ENCODE measurements at places on chromosomes 7 and 10.

DNA sequence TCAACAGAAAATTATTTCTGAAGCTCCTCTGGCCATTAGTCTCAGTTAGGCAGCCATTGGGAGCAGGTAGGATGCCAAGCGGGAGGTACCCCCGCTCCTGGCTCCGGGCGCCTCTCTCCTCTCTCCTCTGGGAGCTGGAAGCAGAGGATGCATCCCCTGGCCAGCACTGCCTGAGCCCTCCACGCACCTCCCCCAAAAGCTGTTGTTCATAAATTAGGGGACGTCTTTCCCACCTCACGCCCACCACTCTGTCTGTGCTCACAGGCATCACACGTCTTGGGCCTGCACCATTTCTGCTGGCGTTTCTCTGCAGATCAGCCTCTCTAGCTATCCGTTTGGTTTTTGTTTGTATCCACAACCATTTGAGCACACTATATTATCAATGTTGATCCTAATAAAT lies 609.0 kb upstream of the FOXK1 start:
- DNase-seq: no peak

- no peak for DNase-seq
Observed at GRCh38 chr7:101319401-101319800, 2.2 kb downstream of the IFT22 start.

- no peak for DNase-seq
Observed at GRCh38 chr7:131057794-131058070, 269.9 kb upstream of the MKLN1 start.

DNA sequence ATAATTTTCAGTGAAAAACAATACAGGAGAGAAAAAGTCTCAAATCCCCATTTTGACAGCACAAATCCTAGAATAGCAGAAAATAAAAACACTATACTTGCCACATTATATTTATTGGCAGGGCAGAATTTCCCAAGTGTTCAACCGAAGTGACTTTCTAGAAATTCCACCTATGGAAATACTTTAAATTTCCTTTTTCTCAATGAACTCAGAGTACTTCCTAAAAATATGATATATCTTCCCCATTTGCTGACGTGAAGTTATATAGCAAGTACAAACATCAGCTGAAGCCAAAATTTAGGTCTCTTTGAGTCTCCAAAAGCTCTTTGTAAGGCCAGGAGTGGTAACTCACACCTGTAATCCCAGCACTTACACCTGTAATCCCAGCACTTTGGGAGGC lies 83.3 kb downstream of the NT5C2 start:
- DNase-seq: no peak

DNA sequence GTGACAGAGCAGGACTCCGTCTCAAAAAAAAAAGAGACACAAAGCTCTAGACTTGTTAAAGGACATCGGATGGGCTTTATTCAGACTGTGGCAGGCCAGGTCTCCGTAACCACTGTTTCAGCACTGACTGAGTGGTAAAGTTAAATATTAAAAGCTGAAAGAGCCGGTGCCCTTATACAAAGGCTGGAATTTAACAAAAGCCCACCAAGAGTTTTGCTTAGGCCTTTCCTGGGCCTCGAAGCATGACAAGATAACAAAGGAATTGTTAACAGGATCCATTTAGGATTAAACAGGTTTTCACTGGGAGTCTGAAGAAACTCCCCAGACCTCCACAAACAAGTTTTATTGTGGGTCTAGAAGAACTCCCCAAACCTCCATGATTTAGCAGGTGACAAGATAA lies 727.8 kb downstream of the TYW1 start:
- DNase-seq: no peak

DNA sequence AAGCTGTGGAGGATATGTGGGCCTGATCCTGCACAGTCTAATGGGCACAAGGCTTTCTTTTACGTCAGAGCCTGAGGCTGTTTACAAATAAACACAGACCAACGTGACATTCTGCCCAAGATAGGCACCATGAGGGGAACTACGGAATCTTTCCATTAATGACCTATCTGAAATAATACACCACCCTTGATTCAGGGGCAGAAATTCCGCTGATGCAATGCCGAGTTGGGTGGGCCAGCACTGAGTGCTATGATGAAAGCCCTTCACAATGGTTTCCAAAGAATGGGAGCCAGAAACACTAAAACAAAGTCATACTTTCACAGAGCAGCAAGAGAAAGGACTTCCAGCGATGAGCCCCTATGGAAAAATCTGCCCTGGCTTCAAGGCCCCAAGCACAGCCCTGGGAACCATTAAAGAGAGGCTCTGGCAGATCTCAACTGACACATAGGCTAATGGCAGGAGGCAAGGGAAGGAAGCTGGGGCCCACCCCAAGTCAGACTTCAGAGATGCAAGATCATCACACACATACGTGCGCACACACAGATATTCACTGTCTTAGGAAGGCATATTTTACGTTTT lies 72.2 kb upstream of the DLX6 start:
- no peak for DNase-seq

GRCh38 chr10:29618341-29619171 lies 16.2 kb downstream of the SVIL start:
- DNase-seq: no peak

DNA sequence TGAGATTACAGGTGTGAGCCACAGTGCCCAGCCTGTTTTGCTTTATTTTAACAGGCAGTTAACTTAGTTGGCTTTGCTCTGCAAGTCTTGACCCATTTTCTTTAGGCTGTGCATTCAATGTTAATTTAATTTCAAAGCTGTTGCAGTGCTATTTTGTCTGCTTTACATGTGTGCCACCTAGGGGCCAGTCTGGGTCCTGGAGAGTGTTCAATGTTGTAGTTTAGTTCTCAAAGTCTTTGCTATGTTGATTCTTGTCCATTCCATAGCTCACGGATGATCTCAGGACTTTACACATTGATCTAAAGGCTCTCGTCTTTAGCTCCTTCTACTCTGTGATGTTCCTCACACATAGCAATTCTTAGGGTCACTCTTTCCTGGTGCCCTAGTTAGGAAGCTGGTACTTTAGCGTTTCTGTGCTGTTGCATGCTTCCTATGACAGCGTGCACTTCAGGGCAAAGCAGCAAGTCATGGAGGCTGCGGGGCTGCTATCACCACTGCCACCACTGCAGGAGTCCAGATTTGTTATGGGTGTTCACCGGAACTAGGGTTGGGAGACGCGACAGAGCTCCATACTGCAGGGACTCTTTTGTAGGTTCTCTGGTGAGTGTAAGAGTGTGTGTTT lies 16.4 kb upstream of the ABCA13 start:
- peak; percentile 33 for DNase-seq

- DNase-seq: no peak
Observed at GRCh38 chr7:55028011-55028410, 9.2 kb downstream of the EGFR start.

DNA sequence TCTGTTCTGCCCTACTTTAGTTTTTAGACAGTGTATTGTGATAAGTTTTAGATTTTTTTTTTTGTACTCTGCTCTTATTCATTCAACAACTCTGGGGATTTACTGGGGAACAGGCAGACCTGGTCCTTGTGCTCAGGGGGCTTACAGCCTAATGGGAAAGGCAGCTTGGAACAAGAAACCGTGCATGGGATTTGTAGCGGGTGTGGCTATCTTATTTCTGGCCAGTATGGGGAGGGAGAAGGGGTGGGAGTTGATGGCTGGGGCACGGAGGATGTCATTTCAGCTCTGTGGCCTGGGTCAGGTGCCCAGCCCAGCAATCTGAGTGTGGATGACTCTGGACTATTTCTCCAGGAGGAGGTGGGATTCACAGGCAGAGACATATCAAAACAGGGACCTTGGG lies 47.0 kb downstream of the GRK5 start:
- DNase-seq: no peak

- DNase-seq: peak; percentile 35
Observed at GRCh38 chr7:28955718-28956607, 2.2 kb downstream of the TRIL start.

- DNase-seq: no peak
Observed at GRCh38 chr10:120614680-120615079, 157.7 kb downstream of the PLPP4 start.

DNA sequence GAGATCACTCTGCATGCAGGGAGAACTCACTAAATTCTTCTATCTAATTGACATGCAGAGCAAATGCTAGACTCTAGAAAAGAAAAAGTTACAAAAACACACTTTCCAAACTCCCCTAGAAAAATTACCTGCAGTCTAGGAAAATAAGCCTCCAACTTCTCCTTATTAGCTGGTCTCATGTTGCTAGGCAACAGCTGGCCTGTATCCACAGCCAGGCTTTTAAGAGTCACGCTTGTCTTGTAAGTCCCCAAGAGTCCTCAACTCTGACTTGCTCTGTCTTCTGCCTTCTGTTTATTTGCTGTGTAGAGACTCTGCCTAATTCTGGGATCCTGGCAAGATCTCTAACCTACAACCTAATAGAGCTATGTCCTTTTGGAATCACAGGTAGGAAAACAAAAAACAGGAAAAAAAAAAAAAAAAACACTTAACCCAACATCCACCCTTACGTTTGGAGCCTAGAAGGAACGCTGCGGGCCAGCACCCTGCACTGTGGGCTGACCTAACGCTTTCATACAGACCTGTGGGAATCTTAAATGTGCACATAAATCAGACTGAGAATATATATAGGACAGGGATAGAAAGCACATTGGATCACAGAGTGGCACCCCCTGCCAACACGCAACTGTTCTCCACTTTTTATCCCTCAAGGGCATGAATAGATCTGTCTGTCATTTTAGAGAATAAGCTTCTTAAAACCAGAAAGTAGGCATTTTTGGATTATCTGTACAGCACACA lies 117.0 kb upstream of the PTPRZ1 start:
- no peak for DNase-seq

GRCh38 chr7:30196408-30196807 lies 61.6 kb downstream of the MTURN start:
- no peak for DNase-seq

DNA sequence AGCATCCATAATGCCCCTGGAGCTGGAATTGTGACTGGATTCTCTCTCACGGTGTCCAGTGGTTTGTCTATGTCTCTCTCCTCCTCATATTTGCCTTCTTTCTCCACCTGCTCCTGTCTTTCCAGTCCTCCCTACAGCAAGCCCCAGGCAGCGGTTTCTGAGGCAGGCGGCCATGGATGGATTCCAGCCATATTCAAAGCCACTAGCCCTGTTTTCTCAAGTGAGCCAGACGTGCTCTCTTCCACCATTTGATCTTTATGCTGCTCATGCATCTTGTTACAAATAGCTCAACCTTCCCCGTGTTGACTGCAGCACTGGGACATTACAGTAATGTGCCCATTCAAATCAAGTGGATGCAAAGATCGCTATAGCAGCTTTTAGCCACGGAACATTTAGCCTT lies 387.2 kb upstream of the PODXL start:
- DNase-seq: no peak

DNA sequence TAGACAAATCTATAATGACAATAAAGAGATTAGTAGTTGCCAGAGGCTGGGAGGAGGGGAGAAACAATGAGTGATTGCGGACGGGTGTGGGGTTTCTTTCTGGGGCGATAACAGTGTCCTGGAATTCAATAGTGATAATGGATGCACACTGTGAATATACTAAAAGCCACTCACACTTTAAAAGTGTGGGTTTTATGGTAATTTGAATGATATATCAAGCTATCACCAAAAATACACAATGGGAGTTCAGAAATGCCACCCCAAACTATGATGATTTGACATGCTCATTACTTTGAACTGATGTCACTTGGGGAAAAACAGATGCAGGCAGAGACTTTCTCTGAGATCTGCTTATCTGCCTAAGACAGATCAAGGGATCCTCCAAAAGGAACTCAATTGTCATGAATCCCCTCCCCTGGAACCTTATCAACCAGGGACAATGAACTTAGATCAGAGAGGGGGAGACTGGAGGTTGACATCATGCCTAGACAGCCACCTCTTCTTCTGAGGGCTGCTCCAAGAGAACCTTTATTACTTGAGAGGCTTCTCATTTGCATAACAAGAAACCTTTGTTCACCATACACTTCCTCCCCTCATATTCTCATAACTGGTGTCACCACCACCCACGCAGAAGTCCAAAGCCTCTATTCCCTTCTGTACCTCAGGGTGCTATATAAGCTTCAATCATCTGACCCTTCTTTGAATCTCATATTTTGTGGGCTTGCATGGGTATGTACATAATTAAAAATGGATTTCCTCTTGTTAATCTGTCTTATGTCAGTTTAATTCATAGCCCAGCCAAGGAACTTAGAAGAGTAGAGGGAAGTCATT lies 14.8 kb upstream of the ZC3HAV1 start:
- no peak for DNase-seq

GRCh38 chr7:98278408-98278807 lies 3.1 kb upstream of the BRI3 start:
- no peak for DNase-seq

- no peak for DNase-seq
Observed at GRCh38 chr7:27184337-27185012, 557 bp downstream of the HOXA11 start.

DNA sequence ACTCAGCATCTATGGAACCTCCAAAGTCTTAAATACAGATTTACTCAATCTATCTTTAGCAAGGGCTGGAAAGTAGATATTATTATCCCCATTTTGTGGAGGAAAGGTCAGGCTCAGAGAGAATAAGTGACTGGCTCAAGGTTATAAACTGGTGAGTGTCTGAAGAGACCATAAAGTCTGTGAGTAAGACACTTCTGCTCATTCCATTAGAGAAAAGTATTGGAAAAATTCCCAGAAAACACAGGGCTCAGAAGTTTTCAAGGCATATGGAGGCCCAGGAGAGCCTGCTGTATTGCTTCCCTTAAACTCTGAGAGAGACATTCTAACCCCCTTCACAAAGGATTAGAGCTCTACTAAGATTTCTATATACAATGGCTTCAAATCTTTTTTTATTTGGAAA lies 134.8 kb downstream of the PCDH15 start:
- DNase-seq: no peak

GRCh38 chr10:119203006-119203405 lies 4.4 kb upstream of the GRK5 start:
- no peak for DNase-seq

GRCh38 chr10:86043236-86043635 lies 323.4 kb downstream of the GRID1 start:
- DNase-seq: no peak

DNA sequence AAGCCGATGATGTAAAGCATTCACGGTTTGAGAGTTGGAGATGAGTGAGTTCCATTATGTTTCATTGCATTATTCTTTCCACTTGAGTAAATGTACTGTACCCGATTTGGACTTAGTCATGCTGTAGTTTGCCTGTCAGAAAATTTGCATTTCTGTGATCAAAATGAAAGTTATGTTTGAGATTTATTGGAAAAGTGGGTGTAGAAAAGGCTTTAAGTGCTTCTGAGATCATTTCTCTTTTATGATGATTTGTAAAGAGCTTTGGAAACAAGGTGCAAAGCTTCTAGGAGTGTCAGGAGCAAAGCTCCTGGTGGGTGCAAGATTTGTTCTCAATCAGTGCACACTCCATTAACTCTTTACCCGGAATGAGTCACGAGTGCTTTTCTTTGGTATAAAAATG lies 204.1 kb upstream of the POM121L12 start:
- no peak for DNase-seq

Measured in CD8-positive, alpha-beta T cell (primary cell).